ENCODE measurements at places on chromosomes 7 and 10.

DNA sequence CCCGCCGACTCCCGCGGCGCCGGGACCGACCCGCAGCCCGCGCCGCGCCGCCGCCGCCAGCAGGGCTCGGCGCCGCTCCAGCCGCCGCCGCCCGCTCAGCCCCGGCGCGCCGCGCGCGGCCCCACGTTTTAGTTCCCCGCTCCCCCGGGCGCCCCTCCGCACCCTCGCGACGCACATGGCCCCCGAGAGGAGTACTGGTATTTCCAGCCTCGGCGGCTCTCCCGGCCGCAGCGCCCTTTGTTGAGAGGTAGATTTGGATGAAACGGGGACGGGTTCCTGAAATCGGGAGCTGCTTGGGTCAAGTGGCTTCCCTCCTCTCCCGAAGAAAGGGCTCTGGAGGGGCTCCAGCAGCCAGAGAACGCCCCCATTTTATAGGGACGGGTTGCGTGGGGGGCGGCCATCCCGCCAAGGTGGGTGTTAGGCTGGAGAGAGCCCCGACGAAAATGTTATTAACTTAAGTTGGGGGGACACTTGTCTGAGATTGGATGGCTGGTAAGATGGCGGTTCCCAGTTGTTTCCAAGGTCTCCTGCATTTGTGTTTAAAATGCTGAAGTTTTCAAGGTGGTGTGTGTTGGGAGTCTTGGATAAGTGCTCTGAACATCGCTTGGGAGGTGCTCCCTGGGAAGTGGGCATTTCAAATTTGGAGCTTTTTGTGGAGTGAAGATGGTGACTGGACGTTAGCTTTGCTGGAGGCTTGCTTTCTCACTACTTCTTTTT, 1.2 kb downstream of the BMI1 start:
- no peak for DNase-seq

- no peak for DNase-seq
Observed at GRCh38 chr10:58264780-58265179, 2.9 kb downstream of the IPMK start.

DNA sequence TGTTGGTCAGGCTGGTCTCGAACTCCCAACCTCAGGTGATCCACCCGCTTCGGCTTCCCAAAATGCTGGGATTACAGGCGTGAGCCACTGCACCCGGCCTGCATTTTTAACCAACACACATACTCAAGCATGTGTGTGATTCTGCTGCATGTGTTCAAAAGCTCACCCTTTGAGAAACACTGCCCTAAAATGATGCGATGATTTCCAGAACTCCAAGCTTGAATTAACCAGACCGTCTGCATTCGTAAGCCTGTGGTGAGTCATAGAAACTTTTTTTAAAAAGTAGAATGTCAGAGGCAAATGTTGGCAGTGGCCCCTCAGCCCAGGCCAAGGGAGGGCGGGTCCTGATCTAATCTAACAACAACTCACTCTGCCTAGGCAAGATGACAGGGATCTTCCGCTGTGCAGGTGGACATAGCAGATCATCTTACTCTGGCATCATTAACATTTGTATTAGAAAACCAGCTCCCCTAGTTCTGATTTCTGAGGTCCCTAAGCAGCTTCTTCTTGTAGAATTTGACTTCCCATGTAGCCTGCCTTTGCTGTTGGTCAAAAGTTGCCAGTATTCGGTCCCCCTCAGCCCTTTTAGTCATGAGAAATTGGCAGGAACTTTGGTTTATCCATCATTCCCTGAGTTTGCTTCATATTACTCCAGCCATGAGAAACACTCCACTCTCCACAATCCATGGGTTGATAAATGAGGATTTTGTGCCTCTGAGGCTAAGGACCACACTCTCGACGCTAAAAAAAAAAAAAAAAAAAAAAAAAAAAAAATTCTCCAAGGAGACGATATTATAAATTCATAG, 190.4 kb downstream of the SKIDA1 start:
- DNase-seq = peak; percentile 85

DNA sequence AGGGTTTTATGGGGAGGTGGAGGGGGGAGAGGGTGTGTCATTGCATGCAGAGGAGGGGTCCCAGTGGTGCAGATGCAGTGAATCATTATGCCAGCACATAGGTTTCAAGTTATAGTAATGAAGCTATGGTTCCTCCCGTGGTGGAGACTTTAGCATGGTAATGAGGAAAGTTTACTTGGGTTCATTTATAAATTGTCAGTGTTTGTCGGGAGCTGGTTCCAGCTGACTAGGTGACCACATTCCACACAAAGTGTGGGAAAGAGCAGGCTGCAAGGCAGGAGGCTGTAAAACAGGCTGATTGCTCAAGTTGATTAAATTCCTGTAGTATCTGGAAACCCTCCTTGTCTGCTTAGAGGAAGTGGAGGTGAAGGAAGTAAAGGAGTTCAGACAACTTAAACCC, 78.9 kb downstream of the SRI start:
- peak; percentile 50 for DNase-seq

DNA sequence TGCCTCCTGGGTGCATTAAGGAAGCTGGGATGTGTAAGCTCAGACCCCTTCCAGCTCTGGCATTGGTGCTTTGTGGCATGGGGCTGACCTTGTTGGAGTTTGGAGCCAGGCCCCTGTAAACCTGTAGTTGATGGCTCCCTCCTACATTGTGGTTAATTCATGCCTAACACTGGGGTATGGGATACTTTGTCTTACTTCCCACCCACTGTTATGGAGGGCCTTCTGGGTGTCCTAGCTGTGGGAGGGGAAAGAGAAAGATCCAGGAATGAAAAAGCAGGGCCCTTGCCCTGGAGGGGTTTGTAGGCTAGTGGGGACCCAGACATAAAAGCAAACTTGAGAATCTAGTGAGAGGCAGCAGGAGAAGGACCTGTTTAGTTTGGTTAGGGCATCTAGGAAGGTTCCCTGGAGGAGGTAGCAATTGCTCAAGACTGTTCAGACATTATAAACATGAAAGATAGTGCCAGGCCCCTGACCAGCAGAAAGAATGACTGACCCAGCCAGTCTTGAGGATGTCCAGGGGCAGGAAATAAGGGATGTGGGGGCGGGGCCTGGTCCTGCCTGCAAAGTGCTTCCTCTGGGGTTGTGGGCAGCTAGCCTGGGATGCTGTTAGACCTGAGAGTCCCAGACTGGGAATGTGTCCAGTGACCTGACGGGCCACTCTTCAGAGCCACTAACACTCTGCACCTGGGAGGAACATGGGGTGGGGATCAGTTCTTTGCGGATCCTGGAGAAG, 6.6 kb downstream of the ADAMTS14 start:
- peak; percentile 20 for DNase-seq

DNA sequence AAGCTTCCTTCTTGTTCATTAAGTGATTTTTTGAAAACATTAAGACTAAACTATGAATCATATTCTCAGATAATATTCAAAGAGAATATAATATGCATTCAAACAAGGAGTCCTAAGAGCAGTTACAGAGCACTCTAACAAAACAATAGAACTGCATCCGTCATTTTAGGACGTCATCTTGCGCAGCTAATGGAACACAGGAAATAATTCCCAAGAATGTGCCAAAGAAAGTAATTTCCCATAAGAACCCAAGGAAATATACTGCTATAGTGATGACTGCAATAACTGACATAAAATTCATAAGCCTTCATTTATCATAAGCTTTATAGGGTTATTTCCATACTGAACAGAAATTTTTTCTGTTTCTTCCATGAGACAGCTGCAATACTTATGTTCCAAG, 28.3 kb upstream of the CASD1 start:
- DNase-seq = no peak

- no peak for DNase-seq
Observed at GRCh38 chr7:29302666-29303395, 108.3 kb downstream of the CHN2 start.

DNA sequence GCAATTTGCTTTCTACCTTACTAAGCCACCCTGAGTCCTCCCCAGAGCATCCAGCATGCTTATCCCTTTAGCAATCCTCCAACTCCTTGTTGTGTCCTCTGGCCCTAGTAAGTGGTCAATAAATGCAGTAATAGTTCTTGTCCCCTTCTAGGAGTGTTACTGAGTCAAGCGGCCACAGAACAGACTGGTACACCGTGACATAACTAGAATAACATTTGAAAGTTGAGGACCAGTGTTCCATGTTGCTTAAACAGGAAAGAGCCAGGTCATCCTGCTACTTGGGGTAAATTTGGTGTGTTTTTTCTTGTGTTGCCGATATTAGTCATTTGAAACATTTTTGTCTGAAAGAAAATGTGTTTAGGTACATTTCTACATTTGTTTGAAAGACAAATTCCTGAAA, 4.8 kb upstream of the CDK6 start:
- no peak for DNase-seq

DNA sequence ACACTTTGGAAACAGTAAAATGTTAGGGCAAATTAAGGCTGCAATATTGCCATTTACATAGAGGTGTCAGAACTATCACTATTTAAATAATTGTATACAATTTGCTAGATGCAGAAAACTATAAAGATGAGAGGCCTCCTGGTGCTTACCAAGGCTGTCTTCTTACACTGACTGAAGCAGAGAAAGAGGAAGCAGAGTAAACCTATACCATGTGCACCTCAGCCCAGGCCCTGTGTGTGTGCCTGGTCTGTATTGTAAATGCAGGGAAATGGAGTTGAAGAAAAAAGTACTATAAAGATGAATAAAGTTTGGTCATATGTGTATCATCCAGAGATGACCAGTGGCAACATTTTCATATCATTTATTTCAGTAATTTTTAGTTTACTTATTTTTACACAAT, 29.2 kb downstream of the ELMO1 start:
- no peak for DNase-seq

DNA sequence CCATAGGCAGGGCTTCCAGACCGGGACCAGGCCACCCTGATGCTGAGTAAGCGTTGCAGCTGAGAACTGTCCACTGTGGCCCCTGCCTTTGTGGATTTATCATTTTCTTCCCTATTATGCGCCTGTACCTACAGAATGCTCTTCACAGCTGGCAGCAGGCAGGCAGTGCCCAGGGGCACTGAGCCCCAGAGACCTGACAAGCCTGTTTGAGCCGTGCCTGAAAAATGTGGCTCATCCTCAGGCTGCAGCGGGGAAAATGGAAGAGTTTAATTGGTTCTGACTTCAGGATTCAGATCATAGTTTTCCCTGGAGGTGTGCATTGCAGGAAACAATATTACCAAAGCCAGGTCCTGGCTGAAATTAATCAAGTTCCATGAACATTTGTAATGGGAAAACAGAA, 200.2 kb downstream of the ZNF438 start:
- no peak for DNase-seq

DNA sequence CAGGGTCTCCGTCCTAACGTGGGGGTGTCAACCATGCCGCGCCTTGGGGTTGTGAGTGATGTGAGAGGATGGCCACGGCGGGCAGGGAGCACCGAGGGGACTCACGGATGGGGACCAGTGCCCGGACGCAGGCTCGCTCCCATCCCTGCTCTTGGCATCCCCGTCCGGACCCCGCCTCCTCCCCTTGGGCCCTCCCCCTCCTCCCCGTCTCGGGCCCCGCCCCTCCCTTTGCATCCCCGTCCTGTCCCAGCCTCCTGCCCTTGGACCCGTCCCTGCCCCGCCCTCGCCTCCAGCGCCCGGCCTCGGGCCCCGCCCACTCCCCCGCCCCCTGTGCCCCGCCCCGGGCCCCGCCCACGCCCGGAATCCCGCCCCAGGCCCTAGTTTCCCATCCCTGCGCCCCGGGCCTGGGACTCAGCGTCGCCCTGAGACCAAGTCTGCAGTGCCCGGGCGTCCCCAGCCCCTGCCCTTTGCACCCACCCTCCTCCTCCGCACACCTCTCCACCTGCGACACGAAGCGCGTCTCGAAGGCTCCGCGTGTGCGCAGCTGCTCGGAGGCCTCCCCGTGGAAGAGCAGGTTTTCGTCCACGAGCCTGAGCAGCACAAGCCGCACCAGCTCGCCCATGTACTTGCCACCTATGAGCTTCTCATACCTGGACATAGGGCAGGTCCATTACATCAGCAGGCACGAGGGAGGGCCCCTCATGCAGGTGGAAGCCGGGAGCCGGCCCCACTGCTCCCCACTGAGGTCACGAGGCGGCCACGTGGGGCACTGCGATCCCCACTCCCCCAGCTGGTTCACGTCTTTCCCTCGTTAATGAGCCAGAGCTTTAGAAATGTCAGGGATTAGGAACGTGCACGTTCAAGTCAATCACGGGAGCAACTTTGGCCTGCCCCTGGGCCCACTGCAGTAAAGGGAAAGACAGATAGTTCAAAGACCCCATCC, 5.1 kb upstream of the MYL7 start:
- DNase-seq = peak; percentile 18

DNA sequence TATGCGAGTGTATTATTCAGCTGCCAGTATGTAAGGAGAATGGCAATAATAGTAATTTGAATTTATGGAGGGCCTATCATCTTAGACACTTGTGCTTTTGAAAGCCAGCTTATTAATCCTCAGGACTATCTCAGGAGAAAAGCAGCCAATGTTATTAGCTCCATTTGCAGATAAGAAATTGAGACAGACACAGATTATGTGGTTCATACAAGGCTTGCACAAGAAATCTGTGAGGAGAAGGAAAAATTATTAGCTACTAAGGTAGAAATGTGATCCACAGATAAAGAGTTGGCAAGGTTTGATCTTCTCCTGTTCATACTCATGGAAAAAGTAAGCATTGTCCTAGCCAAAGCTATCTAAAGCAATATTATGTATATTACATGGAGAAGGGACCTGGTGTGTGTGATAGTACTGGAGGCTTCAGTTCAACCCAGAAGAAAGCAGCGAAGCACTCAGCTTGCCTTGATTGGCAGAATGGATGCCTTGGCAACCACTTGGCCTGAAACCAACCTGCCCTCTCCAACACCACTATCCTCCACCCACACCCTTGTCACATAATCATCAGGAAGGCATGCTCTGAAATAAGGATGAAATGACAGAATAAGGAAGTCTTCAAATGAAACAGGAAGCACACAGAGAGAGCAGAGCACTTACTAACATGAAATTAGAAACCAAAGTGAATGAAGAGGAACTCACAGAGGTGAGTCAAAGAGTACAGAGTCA, 18.0 kb downstream of the MACC1 start:
- DNase-seq = peak; percentile 97

- DNase-seq = no peak
Observed at GRCh38 chr7:118755067-118755625, 530.6 kb downstream of the ANKRD7 start.

DNA sequence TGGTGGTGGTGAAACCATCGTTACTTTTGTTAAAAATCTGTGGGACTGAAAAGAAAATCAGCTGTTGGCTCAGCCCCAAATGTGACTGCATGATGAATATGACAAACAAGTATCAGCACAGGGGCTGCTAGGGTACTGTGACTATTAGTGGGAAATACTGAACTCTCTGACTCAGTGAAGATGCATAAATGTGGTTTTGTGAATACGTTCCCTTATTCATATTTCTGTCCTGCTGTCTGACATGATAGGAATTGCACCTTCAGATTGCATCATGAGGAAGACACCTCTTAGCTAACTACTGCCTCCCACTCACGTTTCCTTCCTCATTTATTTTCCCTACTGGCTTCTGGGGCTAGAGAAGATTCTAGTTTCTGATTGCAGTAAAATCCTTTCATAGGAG, 1.4 kb downstream of the CLEC5A start:
- peak; percentile 24 for DNase-seq

- DNase-seq = no peak
Observed at GRCh38 chr10:78338717-78339116, 305.1 kb downstream of the RPS24 start.
